ENCODE measurements at places on chromosomes 2 and 18.

GRCh38 chr2:109144721-109145120 is 15.7 kb downstream of the SH3RF3 start:
- DNase-seq, result no peak

GRCh38 chr18:73879328-73879727 is 268.3 kb downstream of the FBXO15 start:
- no peak for DNase-seq

DNA sequence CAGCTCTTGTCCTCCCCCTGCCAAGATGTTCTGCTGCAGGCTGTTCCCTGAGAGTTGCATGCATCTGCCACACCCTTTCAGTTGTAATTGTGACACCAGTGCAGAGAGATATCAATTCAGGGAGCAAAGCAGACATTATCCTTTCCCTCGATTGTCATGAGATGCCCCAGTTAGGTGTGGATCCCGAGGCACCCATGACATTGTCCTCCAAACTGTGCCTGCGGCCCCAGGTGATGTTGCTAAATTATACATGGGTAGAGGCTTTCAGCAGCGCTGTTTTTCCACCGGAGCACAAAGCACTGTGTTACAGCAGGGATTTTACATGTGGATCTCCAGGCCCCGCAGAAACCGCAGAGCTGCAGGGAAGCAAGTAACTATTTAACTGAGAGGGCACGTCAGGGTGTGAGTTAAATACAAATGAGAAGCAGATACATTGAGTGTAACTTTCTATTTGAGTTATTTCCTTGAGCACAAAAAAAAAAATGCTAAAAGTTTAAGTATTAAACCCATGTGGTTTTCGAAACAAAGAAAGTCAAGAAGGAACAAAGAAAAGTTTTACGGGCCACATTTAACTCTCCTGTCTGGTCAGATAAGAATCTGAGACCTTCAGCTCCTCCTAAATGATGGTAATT is 90.3 kb upstream of the BCL2L11 start:
- DNase-seq, result no peak

DNA sequence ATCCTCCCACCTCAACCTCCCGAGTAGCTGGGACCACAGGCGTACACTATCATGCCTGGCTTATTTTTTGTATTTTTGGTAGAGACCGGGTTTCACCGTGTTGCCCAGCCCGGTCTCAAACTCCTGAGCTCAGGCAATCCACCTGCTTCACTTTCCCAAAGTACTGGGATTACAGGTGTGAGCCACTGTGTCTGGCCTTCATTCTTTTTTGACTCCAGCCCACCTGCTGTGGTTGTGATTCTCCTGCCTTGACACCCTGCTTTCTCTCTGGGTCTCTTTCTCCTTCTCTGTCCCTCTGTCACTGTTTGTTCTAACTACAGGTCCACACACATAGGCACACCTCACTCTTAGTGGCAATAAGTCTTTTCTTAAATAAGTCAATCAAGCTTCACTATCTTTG is 85.3 kb downstream of the FTCDNL1 start:
- no peak for DNase-seq

GRCh38 chr2:191629976-191630712 is 47.8 kb upstream of the NABP1 start:
- no peak for DNase-seq

GRCh38 chr2:15133461-15133860 is 427.7 kb downstream of the NBAS start:
- DNase-seq, result no peak

- DNase-seq, result no peak
These were observed 78.3 kb downstream of the SMAD4 start for GRCh38 chr18:51108330-51108729.

- no peak for DNase-seq
These were observed 4.2 kb downstream of the GAREM2 start for GRCh38 chr2:26177122-26177521.

- peak; percentile 65 for DNase-seq
These were observed 1.0 kb upstream of the ZEB2 start for GRCh38 chr2:144520756-144521487.

GRCh38 chr18:21747764-21748693 is 7.4 kb downstream of the MIB1 start:
- no peak for DNase-seq

DNA sequence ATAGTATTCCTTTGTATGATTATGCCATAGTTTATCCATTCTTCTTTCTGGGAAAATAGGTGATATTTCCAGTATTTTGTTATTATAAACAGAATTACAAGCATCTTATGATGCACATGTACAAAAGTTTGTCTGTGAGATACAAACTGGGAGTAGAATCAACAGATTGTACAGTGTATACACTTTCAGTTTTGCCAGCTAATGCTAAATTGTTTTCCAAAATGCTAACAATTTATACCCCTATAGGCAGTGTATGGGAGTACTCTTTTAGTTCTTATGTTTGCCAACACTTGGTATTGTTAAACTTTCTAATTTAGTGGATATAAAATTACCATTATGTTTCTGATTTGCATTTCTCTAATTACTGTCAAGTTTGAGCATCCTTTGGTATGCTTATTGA is 31.0 kb upstream of the TNFRSF11A start:
- DNase-seq, result no peak

Data from inflammatory macrophage treated with lipopolysaccharide for 4 hours (primary cell).